ENCODE measurements at places on chromosomes 7 and 10.
A peak's percentile ranks its signal among the peaks of the same experiment; 100 is the strongest.

DNA sequence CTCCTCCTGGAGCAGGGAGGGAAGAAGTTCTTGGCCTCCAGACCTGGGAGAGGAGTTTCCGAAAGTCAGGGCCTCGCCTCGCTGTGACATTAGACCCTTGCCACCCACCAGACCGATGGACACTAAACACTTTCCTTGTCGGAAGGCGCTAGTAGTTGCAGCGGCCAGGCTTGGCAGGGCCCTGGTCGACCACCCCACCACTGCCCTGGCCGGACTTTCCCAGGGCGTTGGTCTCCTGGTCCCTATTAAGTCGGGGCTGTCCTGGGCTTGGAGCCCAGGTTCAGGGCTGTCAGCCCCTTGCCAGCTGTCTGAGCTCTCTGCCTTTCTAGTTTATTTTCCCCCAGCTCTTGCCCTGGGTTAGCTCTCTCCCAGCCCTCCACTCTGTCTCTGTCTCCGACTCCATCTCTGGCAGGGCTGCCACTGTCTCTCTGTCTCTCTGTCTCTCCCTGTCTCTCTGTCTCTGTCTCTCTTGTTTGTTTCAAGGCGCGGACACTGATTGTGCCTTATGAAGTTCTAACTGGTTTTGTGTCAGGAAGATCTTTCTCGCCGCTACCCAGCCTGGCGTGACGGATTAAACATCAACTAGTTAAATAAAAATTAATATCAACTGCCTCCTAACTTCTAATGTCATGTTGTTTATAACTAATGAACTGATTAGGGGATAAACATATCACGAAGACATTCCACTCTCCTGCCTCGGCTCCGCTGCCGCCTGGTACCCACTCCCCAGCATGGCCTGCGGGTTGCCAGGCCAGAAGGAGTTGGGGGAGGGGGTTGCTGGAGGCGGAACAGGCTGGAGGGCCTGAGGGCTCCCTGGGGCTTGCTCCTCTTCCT is 13.8 kb upstream of the PAX2 start:
- no peak for DNase-seq

DNA sequence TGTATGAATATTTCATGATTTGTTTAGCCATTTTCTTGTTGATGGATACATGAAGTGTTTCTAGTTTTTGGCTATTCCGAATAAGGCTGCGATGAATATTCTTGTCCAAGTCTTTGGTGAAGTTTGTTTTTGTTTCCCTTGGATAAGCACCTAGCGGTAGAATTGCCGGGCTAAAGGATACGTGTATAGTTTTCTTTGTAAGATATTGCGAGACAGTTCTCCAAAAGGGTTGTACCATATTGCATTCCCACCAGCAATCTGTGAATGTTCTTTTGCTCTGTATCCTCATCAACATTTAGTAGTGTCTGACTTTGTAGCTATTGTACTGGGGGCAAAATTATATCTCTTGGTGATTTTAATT is 142.6 kb downstream of the DOCK1 start:
- no peak for DNase-seq

DNA sequence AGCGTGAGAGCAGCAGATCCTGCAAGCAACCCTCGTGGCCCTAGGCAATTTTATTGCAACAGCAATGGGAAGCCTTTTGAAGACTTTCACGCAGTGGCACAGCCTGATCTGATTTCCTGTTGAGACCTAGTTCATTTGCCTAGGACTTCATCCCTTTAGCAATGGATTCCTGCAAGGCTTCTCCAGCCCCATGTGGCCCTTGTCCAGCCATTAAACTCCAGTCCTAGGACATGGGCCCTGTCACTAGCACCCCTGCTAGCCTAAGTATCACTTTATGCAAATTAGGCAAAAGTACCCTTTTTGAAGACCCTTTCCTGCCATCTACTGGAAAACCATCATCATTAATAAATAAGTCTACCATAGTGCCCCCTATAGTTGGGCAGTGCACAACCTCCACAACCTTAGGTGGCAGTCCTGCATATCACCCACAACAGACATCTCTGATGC is 379.4 kb downstream of the GALNT17 start:
- peak; percentile 57 for DNase-seq

- DNase-seq = no peak
Measured at GRCh38 chr10:79097021-79097872, 28.5 kb downstream of the ZMIZ1 start.

DNA sequence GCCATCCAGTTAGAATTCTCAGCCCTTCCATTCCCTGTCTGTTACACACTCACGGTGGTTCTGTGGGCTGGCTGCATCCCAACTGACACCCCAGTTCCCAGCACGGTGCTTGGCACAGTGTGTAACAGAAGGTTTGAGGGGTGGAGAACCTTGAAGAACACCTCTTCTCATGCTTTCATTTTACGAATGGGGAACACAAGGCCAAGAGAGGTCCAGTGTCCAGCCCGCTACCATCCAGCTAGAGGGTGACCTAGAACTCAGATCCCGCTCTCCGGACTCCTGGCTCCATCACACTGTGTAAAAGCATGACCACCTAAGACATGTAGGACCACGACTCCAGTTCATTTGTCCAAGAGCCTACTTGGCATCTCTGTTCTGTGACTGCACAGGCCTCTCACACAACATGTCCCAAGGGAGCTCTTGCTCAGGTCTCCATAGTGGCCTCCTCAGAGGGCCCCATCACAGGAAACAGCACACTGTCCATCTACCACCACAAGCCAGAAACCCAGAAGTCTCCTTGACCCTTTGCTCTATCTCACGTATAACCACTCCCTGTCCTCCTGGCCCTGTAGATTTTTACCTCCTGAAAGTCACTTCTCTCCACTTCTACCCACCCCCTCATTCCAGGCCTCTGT is 2.8 kb upstream of the CDH23 start:
- no peak for DNase-seq

- DNase-seq = no peak
Measured at GRCh38 chr7:54860003-54860775, 101.2 kb upstream of the SEC61G start.

GRCh38 chr7:70761711-70762328 is 370.1 kb upstream of the GALNT17 start:
- DNase-seq = no peak

Measured in NCI-H1694 treated with DMSO at 0.1 percent for 48 hours (cell line).